ENCODE measurements at places on chromosomes 12 and 14. TPM values are rescaled to one million over a fixed set of nuclear protein-coding genes. Genes with fewer than 3 reads are reported as not detected.
A peak's percentile ranks its signal among the peaks of the same experiment; 100 is the strongest.

The PTPRO gene
- 1.5 TPM for total RNA-seq

DNA sequence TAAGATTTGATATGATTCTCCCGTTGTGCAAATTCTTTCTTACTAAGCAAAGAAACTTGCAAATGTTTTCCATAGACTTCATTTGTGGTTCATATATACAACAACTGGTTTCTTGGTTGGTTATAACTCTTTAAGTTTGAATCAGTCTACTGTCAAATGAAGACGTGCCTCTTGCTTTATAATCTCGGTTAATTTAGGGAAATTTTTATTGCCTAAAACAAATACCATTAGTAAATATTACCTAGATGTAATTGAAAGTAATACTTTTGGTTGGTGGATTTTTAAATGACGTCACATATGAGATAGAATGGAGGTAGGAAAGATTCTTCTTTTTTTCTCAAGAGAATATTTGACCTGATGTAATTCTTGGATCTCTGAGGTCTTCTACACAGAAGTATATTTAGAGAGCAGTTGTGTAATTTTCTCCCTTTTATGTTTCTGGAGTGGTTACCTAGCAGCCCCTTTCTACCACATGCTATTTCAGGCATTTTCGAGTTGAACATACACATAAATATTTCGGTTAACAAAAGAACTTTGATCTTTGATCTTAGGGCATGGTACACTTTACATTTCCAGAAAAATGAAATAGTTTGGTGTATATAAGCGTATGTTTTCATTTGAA, 1.7 kb downstream of the ATF7IP start:
- no peak for DNase-seq

DNA sequence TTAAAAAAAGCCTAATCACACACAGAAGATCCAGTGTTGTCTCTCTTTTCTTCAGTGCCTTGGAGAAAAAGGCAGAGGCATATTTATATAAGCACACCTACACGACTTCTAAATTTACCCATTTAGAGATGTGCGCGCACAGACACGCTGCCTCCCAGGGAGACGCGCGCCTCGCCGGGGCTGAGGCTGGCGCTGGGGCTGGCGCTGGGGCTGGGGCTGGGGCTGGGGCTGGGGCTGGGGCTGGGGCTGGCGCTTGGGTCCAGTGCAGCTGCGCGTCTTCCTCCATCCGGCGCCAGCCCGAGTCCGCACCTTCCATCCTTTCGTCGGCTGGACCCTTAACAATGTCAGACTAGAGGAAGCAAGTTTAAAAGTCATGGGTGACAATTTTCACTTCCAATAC, 118.4 kb upstream of the ARID2 start:
- peak; percentile 12 for DNase-seq

- no peak for DNase-seq
Observed at GRCh38 chr14:62270236-62270635, 508.0 kb downstream of the SNAPC1 start.

GRCh38 chr14:98070536-98070935, 1201.5 kb downstream of the BCL11B start:
- DNase-seq, result no peak

GRCh38 chr12:20370014-20370386, 1.7 kb downstream of the PDE3A start:
- peak; percentile 70 for DNase-seq

The MAP3K9 gene
- 30.8 TPM for total RNA-seq

The CCDC177 gene
- 1.7 TPM for total RNA-seq

DNA sequence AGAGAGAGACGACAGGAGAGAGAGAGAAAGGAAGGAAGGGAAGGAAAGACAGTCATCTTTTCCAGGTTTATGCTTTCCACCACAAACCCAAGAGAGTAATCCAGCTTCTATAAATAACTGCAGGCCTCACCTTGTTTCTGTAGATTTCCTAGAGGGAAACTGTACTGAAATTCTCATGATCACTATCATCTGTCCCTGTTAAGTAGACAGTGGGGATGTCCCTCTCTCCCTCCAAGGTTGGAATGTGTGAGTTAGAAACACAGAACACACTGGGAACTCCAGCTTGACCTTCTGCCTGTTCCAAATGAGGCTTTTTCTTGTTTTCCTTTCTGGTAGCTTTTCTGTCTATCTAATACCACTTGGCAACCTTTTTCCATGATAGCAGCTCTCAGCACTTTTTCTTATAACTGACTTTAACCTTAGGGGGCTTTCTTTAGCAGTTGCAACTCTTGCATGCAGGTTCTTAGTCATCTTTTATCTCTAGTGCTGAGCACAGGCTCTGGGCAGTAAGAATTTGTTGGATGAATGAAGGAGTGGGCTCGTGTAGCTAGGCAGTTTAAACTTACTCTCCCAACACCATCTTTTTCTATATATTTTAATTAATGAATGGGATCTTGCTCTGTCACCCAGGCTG, 22.8 kb upstream of the FBXO33 start:
- DNase-seq, result no peak

GRCh38 chr14:93533842-93534241, 103.1 kb downstream of the UNC79 start:
- no peak for DNase-seq

DNA sequence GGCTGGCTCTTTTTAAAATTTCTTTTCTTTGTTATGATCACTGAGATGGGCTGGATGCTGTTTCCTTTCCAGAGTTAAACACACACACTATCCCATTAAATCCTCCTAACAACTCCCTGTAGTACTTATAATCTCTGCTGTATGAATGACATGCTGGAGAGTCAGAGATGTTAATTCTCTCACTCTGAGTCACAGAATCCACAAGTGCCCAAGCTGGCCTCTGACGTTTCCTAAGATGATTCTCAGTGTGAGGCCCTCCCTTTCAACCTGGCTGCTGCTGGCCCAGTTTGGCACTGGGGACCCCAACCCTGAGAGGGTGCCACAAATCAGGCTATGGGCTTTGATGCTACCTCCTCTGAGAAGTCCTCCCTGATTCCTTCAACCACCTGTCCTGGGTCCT, 5.4 kb downstream of the NOS1 start:
- no peak for DNase-seq

The SOAT2 gene
- not detected for total RNA-seq

GRCh38 chr12:83016218-83016835, 329.6 kb downstream of the TMTC2 start:
- no peak for DNase-seq

DNA sequence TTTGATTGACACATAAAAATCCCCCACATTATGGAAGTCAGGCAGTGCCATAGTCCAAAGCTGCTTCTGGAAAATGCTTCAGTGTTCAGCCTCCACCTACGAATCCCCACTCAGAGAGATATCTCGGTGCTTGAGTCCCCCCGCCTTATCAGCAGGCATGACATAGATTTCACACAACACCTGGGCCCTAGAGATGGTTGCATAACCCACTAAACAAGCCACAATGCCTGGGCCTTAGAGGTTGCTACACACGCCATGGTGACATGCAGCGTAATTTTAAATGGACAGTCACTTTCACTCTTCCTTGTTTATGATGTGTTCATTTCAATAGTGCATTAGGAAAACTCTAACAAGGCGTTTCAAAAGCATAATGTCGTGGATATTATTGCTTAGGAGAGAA, 38.0 kb downstream of the CCDC60 start:
- DNase-seq, result no peak

The SLC35F4 gene
- not detected for total RNA-seq

GRCh38 chr12:8556531-8557097, 15.9 kb upstream of the CLEC4E start:
- no peak for DNase-seq

DNA sequence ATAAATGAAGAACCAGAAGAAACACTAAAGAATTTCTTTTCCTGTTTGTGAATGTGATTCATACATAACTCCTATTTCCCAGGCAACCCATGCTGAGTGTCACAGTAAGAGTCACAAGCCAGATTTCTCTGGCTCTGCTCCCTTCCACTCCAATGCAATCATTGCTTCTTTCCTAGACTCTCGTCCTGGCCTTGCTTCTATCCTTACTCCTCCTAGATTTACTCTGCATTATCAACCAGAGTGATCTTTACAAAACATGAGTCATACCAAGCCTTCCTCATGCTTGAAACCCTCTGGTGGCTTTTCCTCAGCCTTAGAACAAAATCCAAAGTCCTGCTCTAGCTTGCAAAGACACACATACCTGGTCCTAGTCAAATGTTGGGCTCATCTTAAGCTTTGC, 13.3 kb downstream of the IL22 start:
- no peak for DNase-seq

DNA sequence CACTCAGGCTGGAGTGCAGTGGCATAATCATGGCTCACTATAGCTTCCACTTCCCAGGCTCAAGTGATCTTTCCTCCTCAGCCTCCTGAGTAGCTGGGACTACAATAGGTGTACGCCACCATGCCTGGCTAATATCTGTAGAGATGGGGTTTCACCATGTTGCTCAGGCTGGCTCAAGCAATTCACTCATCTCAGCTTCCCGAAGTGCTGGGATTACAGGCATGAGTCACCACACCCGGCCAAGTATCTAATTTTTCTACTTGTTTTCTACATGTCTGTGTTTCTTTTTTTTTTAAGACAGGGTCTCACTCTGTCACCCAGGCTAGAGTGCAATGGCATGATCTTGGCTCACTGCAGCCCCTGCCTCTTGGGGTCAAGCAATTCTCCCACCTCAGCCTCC, 119.7 kb upstream of the MED13L start:
- DNase-seq, result no peak

GRCh38 chr14:46573498-46573897, 78.1 kb downstream of the RPL10L start:
- DNase-seq, result no peak

The PTPRB gene
- total RNA-seq, result 1.3 TPM

The OR6C2 gene
- total RNA-seq, result not detected

GRCh38 chr12:115835445-115835844, 442.0 kb downstream of the MED13L start:
- DNase-seq, result no peak

- DNase-seq, result peak; percentile 7
Observed at GRCh38 chr14:26531894-26532293, 65.9 kb downstream of the NOVA1 start.

DNA sequence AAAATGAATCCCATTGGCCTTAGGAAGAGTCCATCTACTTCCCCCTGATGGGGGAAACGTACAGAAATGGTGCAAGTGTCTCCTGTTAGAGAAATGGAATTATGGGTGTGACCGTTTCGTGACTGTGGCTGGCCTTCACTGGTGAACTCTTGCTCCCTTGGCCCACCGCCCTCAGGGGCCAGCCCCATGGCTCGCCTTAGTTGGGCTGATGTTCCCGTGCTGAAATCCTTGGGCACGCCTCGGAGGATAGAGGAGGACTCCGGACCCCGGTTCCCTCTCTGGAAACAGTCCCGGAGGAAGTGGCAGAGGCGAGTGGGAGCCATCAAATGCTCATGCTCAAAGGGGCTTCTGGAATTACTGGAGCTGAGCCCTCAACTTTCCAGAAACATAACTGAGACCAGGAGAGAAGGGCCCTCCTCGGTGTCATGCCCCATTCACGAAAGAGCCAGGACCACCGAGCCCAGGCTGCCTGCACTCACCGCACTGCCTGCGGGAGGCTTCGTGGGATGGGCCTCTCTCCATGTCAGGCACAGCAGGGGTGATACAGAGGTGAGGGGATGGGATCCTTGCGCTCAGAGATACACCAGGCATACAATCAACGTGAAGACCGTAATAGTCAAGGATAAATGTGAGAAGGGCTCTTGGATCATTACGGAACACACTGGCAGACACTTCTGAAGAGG, 10.1 kb upstream of the CACNA2D4 start:
- no peak for DNase-seq

DNA sequence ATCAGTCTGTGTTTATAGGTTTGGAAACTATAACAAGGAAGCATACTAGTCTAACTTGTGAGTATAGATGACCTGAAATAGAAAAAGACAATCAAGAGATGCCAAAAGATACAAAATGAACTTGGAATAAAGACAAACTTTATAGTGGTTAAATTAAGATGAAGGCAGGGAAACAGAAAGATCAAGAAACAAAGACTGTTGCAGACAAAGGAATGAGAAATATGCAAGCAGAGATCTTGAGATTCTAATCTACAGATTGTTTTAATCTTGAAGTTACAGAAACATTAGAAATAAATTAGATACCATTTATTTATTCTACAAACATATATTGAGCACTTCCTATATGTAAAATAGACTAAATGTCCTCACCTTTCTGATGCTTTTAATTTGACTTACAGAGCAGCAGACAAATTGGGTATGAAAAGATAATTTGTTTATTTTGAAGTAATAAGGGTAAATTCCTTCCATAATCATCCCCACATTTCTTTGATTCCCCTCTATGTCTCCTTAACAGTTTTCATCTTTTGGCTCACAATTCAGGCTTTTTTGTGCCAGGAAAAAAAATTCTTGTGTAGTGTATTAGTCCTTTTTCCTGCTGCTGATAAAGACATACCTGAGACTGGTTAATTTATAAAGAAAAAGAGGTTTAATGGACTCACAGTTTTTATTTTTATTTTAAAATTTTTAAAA, 134.4 kb downstream of the KITLG start:
- no peak for DNase-seq

Data from GM23338 (cell line).